ENCODE measurements at places on chromosomes 12 and 14.

DNA sequence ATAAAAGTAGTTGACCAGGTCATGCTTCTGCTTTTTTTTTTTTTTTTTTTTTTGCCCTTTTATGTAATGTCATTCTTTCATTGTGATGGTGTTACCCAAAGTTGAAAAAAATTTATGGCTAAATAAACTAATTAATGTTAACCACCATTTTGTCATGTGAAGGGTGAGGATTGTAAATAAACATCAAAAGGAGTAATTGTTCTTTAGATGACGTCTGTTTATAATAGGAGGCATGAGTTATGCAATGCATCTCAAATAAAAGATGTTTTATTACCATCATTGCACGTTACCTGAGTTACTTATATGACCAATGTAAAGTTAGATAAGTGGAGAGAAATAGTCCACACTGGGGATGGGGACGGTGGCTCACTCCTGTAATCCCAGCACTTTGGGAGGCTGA lies 349.9 kb upstream of the PDE3A start:
- DNase-seq = no peak

GRCh38 chr12:905261-906031 lies 44.0 kb downstream of the RAD52 start:
- no peak for DNase-seq

DNA sequence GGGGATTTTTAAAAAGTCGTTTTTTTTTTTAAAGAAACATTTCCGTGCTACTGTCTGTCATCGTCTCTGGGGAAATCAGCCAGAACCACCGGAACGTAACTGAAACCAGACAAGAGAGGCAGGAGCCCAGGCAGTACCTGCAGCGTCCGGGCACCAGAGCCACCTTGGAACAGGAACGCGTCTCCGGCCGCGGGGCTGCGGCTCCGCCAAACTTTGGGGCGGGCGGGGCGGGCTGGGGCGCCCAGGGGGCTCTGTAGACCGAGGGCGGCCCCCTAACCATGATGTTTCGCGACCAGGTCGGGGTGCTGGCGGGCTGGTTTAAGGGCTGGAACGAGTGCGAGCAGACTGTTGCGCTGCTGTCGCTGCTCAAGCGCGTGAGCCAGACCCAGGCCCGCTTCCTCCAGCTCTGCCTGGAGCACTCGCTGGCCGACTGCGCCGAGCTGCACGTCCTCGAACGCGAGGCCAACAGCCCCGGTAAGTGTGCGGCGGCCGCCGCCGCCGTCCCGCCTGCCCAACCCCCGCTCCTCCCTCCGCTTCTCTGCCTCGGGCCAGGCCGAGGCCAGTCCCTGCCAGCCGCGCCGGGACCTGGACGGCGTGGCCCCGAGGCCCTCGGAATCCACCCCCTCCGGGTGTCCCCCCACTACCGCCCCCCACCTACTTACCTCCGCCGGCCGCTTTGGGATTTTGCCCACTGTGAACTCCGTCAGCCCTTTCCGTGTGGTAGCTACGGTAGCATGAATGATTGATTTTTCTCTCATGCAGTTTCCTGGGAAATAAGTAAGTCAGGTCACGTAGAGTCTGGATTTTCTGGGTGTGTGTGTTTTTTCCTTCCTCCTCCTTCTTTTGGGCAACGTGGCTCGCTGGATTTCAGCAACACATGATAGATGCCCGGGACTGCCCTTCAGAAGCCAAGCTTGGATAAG lies 972 bp downstream of the SAMD4A start:
- DNase-seq = no peak

DNA sequence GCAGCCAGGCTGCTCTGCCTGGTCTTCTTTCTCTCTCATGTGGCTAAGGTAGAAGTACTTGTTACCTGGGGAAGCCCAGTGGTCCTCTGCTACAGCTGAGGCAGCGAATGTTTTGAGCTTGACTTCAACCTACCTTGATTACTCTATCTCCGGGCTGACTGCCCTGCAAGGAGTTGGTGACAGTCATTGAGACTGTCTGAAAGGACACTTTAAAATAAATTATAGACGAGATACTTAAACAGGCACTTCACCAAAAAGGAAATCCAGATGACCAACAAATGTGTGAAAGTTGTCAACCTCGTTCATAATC lies 474 bp upstream of the CIT start:
- no peak for DNase-seq

- no peak for DNase-seq
Measured at GRCh38 chr12:4766445-4766844, 46.2 kb downstream of the GALNT8 start.

DNA sequence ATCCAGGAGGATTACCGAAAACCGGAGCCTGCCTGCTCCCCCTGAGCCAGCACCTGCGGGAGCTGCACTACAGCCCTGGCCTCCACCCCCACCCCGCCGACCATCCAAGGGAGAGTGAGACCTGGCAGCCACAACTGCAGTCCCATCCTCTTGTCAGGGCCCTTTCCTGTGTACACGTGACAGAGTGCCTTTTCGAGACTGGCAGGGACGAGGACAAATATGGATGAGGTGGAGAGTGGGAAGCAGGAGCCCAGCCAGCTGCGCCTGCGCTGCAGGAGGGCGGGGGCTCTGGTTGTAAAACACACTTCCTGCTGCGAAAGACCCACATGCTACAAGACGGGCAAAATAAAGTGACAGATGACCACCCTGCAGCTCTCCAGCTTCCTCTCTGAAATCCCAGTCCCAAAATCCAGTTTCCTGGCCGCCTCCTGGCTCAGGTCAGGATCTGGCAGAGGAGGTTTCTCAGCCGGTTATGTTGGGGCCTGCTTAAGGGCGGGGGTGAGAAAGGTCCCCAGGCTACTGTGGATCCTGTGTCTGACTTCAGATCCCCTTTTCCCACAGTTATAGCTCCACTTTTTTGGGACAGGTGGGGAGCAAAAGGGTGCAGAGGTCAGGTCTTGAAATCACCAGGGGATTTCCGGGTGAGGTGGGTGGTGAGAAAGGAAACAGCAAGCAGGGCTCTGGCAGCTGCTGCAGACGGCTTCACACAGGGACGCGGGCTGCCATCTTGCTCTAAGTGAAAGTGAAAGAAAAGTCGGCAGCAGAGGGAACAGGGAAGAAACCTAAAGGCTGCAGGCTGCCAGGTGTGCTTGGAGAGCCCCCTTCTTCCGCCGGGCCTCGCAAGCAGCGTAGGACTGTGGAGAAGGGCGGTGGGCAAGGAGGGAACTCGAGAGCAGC lies at the start of gene TAPBPL:
Gene TAPBPL (plus strand): TSS at position 695 of the 897 bp plus-strand sequence. CDS start 207 bp downstream, outside the sequence.
- peak; percentile 85 for DNase-seq

DNA sequence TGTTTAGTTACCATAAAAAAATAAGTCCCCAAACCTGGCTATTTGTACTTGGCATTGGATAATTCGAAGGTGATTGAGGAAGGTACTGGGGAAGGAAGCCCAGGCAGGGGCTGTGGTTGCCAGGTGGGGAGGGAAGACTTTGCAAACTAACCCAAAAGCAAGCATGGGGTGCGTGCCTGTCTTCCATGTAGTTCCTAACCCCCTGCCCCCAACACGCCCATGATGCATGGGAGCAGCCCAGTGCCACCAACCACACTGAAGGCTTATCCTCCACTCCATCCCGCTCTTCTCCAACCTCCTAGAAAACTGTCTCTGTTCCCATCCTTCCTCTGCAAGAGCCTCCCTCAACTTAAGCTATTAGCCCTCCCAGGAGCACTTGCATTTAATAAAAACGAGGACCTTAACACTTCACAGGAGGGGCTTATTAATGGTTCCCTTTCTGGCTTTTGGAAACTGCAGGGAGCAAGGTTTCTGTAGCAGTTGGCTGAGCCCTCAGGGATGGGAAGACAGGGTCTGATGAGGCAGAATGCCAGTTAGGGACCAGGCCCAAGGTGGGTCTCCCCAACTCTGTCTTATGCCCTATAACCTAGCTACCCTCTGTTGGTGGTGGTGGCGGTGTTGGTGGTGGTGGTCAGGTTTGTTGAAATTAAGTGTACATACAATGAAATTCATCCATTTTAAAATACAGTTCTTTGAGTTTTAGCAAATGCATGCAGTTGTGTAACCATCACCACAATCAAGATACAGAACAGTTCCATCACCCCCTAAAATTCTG lies 96.0 kb downstream of the ZFP36L1 start:
- no peak for DNase-seq

- peak; percentile 11 for DNase-seq
Measured at GRCh38 chr12:10959804-10960203, 20.7 kb upstream of the TAS2R14 start.

GRCh38 chr12:65019696-65020234 lies 101.3 kb downstream of the WIF1 start:
- no peak for DNase-seq
